Gastroesophageal sphincter (tissue), 4 donors: ENCODE measurements at places on chromosomes 7 and 10.

DNA sequence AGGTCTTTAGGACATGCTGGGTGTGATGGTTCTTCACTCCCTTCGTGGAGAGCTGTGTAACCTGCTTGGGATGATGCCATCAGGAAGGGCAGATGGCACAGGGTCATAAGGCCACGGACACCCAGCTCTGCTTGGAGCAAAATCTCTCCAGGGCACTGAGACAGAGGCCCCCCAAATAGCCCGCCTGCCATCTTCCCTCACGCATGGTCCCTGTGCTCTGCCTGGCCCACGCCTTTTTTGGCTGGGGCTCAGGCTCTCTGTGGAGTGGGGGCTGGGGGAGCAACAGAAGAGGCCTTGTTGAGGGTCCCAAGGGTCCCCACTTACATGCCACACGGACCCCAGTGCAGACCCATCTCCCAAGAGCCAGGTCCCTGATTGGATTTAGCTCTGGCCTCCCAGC lies 93.3 kb upstream of the RET start:
- no peak for ATAC-seq

DNA sequence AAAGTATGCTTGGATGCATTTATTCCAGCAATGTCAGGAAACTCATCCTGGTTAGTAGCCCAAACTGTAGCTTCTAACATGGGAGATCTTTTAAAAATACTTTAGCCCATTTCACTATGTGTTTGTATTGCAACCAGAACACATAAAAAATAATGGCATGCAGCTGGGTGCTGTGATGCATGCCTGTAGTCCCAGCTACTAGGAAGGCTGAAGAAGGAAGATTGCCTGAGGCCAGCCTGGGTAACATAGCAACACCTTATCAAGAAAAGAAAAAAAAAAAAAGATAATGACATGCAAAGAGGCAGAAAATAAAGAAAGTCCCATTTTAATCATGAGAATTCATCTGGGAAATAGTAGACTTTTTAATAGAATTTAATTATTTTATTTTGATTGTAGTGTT lies 517.0 kb upstream of the TEX47 start:
- ATAC-seq = no peak

GRCh38 chr10:74924251-74924963 lies 98.0 kb downstream of the KAT6B start:
- peak; percentile 92 for ATAC-seq

- ATAC-seq = no peak
These were observed 26.5 kb downstream of the DGKB start for GRCh38 chr7:14875941-14876587.

GRCh38 chr7:150947761-150948651 lies 30.1 kb downstream of the KCNH2 start:
- ATAC-seq = no peak

DNA sequence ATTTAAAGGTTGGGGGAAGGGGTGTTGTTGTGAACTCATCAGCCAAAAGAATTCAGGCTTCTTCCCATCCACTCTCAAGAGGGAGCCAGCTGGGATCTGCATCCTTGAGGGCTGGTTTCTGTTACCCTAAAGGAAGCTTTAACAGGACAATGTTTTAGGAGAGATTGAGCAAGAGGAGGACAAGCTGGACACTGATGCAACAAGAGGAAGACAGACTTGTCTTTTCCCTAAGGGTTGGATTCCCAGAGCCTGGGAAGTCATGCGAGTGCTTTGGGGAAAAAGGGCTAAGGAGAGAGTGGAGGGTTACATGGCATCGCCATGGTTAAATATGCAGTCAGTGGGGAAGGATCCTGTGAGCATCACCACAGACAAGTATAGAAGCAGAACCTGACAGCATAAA lies 47.6 kb upstream of the PDE1C start:
- ATAC-seq = no peak

DNA sequence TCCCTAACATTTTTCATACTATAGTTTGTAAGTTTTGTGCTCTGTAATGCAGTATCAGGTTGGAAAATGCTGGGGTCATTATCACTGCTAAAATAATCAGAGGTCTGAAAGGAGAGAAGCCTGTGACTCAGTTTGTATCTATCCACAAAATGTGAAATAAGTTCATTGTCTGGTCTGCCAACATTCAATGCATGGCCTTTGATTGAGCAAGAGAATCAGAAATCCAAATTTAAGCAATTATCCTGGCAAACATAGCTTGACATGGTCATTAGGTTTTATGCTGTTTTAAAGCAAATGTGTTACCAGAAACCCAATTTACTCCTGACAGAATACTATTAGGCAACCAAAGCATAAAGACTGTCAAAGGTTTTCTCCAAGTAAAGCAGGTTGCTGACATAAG lies 709.7 kb upstream of the SEMA3D start:
- no peak for ATAC-seq

GRCh38 chr7:138207555-138207971 lies 131.3 kb downstream of the AKR1D1 start:
- no peak for ATAC-seq
